ENCODE measurements at places on chromosomes 5 and 9.

DNA sequence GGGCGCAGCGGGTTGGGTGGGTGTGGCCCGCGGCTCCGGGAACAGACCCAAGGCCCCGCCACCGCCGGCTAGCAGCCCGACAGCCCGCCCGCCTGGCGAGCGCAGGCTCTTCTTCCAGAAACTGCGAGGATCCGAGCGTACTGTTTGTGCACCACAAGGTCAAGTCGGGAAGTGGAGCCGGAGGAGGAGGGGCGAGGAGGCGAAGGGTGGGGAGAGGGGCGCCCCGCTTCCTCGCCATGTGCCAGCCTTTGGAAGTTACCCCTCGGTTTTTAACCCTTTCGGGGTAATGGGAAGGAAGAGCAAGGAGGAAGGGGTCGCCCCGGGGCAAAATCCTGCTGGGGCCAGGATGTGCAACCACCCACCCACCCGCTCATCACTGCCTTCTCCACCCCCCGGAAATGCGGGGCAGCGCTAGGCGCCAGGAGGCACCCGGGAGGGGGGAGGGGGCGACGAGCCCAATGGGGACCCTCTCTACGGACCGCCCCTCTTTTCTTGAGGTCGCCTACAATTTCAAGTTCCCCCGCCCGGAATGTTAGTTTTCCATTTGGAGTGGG is 1.1 kb upstream of the JADE2 start:
- no peak for DNase-seq

DNA sequence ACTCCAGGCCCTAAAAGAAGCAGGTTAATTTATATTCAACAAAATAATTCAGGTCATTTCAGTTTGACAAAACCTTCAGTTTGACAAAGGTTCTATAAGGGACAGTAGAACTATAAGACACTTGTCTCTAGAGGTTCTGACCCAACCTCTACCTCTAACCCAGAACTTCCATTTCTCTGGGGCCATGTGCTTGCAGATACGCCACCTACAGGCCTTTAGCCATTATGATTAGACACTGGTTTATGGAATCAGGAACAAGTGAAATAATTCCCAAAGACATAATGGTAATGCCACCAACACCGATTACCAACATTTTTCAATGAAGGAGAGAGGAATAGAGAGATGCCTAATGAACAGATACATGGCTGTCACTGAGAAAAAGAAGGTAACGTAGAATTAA is 733.9 kb downstream of the PRELID2 start:
- no peak for DNase-seq

GRCh38 chr5:137501846-137502406 is 2.8 kb upstream of the SPOCK1 start:
- DNase-seq: no peak

- no peak for DNase-seq
These were observed 297.0 kb upstream of the HAPLN1 start for GRCh38 chr5:84017523-84018172.

DNA sequence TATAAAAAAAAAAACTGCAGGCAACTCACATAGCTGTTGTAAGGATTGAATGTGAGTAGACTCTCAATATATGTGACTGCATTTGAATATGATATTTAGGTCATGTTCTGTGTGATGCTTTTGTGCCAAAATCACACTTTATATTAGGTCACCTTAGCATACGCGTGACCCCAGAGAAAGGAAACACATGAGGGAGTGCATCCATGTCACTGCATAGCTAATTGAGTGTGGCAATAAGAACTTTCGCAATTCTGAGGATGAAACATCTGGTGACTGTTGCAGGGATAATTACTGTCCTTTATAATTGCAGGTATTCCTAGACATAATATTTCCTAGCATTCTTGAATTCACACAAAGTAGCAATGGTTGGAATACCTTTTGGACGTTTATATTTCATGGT is 459.5 kb upstream of the KLF4 start:
- no peak for DNase-seq

All from retinal pigment epithelial cell (primary cell).